ENCODE measurements at places on chromosomes 6 and 20.

- DNase-seq, result no peak
These were observed 145.9 kb downstream of the SYCP2 start for GRCh38 chr20:59787538-59787890.

- DNase-seq, result no peak
These were observed 280.2 kb downstream of the TAF4 start for GRCh38 chr20:61785567-61785816.

DNA sequence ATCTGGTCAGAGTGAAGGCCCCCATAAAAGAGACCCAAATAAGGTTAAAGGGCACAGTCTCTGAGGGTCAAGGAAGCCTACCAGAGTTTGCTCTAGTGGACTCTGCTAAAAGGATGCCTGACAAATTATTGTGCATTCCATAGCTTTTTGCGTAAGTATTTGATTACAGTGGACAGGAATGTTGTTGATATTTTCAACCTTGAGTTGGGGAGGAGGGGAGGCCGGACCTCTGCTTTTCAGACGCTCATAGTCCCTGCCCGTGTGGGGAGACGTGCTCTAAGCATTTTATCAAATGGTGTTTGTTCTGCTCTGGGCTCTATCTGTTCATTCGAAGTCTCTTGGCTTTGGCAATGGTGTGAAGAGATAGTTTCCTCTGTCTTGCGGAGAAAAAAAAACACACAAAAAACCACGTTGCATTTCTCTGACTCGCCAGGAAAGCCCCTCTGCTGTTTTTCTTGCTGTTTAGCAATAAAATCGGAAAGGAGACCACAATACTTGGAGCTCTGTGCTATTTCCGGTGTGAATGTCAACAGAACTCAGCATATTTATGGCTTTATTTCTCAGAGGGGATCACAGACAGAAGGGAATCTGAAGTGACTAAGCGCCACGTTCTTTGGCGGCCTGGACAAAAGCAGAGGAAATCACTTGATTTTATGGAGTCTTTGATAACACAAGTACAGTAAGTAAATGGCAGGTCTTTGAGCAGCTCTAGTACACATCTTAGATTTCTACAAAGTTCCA is 159.8 kb downstream of the ZFP64 start:
- DNase-seq, result no peak

DNA sequence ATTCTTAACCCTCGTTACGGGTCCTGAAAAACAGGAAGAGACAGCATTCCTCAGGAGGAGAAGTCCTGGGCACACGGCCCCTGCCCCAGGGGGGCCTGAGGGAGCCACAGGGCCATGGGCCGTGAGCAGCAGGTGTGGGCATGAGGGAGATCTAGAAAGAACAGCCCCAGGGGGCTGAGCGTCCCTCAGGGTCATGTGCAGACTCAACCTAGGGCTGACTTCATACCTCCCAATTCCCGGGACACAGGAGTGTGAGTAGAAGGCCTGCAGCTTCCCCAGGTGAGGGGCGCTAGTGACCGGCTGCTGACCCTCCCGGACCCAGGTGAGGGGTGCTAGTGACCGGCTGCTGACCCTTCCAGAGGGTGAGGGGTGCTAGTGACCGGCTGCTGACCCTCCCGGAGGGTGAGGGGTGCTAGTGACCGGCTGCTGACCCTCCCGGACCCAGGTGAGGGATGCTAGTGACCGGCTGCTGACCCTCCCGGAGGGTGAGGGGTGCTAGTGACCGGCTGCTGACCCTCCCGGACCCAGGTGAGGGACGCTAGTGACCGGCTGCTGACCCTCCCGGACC is 35.1 kb downstream of the FRMD1 start:
- no peak for DNase-seq

DNA sequence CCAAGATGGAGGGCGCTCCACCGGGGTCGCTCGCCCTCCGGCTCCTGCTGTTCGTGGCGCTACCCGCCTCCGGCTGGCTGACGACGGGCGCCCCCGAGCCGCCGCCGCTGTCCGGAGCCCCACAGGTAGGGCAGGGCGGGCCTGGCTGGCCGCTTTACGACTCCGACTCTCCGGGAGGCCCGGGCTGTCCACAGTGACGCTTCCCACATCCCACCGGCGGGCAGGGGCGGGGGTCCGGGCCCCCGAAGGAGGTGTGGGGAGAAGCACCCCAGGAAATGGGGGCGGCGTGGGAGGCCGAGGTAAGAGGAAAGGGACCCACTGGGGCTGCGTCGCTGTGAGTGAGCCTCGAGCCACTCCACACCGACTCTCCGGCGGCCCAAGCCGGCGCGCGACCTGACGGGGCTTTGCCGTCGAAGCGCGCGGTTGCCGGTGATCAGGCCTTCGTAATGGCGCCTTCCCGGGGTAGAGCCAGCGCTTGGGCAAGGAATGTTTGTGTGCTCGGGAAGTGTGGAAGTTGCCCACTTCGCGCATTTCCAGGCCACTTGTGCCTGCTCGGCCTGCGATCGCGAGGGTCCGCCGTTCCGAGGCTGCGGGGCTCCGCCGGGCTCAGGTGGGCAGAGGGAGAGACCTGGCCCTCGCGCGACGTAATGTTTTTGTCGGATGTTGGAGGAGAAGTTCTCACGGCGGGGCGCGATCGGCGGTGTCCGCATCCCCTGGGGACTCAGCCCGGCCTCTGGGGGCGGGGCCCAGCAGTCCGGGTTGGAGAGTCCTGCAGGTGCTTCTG is 427 bp downstream of the GINM1 start:
- DNase-seq, result peak; percentile 76

DNA sequence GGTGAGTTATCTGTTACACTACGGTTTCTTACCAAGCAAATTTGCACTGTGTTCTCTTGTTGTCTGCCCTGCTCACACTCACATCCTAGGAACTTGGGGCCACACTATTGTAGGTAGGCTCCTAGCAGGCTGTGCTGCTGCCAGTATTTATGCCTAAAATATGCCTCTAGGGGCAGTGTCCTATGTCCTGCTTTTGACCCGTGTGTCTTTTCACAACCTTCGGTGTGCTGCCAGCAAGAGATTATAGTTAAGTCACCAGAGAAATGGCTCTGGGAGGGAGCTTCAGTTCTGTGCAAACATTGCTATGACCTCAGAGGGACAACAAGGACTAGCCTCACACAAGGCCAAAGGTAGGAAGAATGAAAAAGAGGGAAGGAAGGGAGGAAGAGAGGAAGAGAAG is 8.9 kb upstream of the TAAR5 start:
- DNase-seq, result peak; percentile 79

DNA sequence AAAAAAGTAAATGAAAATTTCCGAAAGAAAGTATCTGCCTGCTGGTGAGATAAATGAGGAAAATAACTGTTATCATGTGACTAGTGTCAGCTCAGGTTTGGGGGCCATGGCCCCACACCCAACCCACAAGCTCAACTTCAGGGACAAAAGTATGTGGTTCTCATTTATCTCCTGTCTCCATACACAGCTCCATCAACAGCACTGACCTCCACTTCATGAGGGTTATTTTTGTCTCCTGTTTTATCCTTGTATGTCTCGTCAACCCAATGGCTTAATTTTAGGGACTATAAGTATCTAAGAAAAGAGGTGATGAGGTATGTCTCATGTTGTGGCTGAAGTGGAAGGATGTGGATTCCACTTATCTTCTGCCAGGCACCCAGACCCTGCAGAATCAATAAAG is 271.6 kb upstream of the RIN2 start:
- DNase-seq, result peak; percentile 88

DNA sequence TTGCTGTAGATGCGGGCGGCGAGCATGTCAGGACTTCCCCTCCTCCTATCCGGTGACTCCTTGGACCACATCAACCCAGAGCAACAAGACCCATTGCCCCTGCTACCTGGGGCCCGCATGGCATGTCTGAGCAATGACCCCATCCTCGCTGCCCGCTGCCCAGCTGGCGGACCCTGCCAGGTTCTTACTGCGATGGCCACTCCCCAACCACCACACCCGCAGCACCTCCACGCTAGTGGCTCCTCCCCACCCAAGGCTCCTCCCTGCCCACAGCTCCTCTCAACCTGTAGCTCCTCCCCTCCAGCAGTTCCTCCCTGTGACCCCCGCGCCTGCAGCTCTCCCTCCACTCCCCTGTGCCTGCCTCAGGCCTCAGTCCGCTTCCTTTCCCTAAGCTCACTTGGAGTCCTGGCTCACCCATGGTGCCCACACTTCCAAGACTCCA is 17.6 kb upstream of the SERPINB9 start:
- DNase-seq, result no peak

DNA sequence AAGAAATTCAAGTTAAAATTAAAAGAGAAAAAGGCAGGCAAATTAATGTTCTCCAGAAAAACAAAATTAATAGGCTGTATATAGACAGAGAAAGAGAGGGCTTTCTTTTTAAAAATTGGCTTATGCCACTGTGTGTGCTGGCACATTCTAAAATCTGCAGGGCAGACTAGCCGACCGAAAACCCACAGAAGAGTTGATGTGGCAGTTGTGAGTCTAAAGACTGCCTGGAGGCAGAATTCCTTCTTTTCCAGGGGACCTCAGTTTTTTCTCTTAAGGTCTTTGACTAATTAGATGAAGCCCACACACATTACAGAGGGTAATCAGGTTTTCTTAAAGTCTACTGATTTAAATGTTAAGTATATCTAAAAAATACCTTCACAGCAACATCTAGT is 85.7 kb downstream of the GJA1 start:
- no peak for DNase-seq

DNA sequence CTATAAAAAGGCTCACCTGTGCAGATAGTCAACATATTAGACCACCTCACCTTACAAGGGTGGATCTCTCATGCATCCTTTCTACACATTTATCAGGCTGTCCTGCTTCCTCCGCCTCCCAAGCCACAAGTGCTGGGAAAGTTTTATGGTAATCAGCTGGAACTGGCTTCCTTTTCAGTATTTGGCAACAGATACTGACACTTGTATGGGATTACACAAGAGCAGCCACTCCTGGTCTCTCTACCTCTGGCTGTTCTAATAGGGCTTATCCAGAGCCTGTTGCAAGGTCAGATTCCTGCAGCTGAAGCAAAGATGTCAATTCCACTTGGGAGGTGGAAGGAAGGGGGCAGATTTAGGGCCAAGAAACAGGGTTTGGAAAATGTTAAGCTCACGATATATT is 503 bp upstream of the GPLD1 start:
- no peak for DNase-seq

GRCh38 chr20:32017711-32018251 is 7.5 kb downstream of the CCM2L start:
- no peak for DNase-seq

DNA sequence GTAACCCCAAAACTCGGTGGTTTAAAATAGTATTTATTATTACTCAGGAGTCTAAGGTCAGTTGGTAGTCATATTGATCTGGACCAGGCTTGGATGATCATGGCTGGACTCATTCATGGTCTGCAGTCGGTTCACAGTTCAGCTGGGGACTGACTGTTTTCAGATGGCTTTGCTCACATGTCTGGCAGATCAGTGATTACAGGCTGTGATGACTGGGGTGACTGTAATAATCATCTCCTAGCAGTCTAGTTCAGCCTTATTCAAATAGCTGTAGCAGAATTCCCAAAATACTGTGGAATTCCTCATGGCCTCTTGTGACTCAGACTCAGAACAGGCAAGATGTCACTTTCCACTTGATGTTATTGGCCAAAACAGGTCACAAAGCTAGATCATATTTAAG is 16.4 kb upstream of the NT5DC1 start:
- DNase-seq, result no peak

- DNase-seq, result no peak
These were observed 43.6 kb downstream of the ANKEF1 start for GRCh38 chr20:10078403-10078802.

DNA sequence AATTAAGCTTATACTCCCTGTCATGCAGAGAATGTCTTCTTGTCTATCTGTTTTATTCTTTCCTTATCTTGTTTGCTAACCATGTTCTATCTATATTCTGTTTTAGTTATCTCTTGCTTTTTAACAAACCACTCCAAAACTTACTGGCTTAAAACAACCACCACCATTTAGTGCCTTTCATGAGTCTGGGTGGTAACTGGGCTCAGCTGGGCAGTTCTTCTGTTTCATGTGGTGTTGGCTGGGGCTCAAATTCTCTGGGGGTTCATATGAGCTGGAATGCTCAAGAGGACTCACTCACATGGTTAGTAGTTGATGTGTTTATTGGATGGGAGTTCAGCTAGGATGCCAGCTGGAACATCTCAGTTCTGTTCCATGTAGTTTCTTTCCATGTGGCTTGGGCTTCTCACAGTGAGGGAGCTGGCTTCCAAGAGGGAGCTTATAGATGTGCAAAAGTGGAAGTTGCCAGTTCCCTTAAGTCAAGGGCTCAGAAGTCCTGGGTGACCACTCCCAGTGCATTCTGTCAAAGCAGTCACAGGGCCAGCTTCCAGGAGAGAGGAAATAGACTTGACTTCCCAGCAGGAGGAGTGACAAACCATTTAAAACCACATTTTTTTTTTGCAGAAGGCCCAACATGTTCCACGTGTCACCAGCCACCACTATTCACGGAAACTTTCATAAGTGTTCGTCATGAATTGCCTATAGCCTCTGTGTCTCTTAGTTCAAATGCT is 70.4 kb downstream of the PLCB4 start:
- peak; percentile 50 for DNase-seq

DNA sequence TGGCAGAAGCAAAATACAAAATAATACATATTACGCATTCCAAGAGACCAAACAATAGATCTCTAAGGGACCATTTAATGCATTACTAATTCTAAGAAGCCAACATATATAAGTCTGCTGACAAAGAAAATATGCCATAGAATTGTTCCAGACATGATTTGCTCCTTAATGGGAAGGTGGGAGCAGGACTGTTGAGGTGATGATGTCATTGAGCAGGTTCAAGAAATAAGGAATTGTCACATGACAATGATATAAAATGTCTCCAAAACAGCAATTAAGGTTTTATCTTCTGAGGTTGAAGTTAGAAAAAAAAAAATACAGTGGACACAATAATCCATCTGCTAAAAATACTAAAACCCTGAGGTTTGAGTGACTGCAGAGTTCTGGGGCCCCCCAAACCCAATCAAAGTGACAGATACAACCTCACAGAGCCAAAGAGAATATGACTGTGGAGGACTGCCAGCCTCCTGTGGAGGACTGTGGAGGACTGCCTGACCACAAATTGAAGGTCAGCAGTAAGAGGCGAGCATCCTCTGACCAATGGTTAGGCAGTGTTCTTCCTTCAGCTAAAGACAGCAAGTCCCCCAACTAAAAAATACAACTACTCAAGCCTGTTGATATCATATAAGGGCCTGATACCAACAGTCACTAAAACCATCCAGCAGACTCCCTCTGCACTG is 39.0 kb downstream of the TOMM6 start:
- no peak for DNase-seq

GRCh38 chr6:32244270-32244669 is 20.4 kb upstream of the NOTCH4 start:
- DNase-seq, result no peak

- no peak for DNase-seq
These were observed 52.8 kb upstream of the IL20RA start for GRCh38 chr6:137097526-137097925.

DNA sequence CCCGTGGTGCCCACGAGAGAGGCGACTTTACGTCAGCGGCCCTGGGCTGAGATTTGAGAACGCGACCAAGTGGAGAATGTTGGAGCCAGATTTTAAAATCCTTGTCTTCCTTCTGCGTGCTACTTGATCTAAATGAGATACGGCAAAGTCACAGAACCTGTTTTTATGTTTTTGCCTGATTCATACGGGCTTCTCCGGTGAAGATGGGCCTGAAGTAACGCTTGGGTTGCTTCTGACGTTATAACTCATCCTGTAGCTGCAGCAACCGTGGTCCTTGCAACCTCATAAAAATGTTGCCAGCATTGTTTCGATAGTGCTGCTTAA is 462 bp upstream of the SLC35B3 start:
- DNase-seq, result no peak
